ENCODE measurements at places on chromosomes 4 and X.
A peak's percentile ranks its signal among the peaks of the same experiment; 100 is the strongest.

DNA sequence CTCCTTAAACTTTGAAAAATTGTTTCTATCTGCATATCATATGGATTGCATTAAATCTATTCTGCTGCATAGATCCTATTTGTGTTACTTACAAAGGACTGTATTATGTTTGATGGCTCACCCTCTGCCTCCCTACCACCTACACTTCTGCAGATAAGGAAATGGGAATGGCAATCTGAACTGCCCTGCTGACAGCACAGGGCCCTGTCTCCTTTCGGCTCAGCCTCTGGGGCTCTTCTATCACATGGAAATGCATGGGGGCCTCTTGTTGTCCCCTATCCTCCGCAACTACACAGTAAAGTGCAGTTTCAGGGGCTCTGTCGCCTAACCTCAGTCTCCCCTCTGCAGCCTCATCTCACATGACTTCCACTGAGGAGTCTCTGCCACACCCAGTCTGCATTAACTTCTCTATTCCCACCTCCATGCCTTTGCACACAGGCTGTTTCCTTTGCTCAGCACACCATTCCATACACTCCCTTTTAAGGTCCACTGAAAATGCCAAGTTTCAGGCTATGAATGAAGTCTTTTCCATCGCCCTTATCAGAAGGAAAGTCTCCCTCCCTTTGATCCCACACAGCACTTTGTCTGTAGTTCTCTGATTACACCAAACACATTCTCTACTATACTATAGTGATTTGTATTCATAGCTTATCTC is 12.5 kb downstream of the RELL1 start:
- no peak for DNase-seq

DNA sequence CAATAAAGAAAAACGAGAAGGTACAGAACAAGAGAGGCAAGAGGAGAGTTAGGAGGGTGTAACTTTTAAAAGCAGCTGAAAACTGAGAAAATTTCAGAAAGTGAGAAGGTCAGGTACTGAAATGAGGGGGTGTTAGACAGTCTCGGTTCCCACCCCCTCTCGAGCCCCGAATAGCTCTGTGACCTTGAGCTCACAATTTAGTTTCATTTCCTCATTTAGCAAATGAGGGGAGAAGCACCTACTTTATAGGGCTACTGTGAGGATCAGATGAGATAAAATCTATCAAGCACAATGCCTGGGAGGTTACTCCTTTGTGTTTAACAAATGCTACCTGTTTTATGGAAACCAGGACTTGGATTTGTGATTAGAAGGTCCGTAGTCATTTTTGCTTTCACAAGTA is 4.9 kb downstream of the UGT8 start:
- no peak for DNase-seq

- no peak for DNase-seq
These were observed 38.4 kb downstream of the METAP1 start for GRCh38 chr4:99033956-99034355.

DNA sequence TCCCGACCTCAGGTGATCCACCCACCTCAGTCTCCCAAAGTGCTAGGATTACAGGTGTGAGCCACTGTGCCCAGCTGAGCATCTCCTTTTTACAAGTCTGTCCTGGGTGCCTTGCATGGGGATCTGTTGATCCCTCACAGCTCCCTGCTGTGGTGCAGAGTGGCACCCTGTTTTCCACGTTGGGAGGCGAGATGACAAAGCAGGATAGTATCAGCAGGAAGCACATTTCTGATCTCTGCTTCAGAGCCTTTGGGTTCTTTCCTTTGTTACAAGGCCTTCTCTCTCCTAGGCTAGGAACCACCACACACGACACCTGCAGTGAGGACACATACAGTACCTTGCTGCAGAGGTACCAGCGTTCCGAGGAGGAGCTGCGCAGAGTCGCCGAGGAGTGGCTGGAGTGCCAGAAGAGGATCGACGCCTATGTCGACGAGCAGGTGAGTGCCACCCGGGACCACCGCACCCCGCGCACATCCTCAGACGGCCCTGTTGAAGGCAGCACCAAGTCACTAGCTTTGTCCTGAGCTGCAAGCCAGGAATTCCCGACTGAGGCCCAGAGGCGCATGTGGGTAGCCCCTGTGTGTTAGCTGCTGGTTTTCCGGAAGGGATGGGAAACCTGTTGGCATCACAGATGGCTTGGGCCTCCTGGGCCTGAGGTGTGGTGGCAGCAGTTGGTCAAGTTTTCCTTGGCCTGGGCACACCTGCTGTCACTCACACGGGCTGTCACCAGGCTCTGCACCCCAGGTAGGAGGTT is 109.6 kb downstream of the TNIP2 start:
- DNase-seq, result peak; percentile 4
